Activated gamma-delta T cell (primary cell): ENCODE measurements at places on chromosomes 7 and 10.

- DNase-seq: peak; percentile 20
Measured at GRCh38 chr10:101297901-101298486, 56.0 kb upstream of the BTRC start.

GRCh38 chr7:50598460-50599343 is 33.5 kb upstream of the DDC start:
- no peak for DNase-seq

- DNase-seq: no peak
Measured at GRCh38 chr7:77265666-77266065, 66.0 kb upstream of the FGL2 start.

- DNase-seq: no peak
Measured at GRCh38 chr7:81590131-81590530, 179.7 kb downstream of the HGF start.

- no peak for DNase-seq
Measured at GRCh38 chr7:48035967-48036478, 680 bp downstream of the C7orf57 start.

- DNase-seq: no peak
Measured at GRCh38 chr7:108104324-108104723, 25.8 kb downstream of the LAMB4 start.

GRCh38 chr7:11875635-11876034 is 43.6 kb upstream of the THSD7A start:
- DNase-seq: no peak

DNA sequence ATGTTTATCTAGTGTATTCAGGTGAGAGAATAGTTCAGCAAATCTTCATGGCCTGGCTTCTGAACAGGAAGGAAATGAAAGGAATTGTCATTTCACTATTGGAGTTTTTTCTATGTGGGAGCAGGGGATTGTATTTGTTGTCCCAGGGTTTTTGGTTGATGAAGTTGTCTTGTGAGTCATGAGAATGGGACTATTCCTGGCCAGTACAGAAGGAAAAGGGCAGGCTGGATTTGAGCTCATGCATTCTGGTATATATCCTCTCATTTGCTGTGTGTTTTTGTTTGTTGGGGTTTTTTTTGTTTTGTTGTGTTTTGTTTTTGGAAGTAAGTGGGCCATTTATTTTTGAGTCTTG is 101.2 kb upstream of the MKLN1 start:
- DNase-seq: no peak

- no peak for DNase-seq
Measured at GRCh38 chr7:30694218-30694745, 12.0 kb upstream of the CRHR2 start.

GRCh38 chr7:5693529-5693928 is 87.9 kb downstream of the RNF216 start:
- no peak for DNase-seq

GRCh38 chr10:47261121-47261520 is 38.9 kb upstream of the GDF10 start:
- no peak for DNase-seq

- DNase-seq: no peak
Measured at GRCh38 chr7:51309361-51310130, 7.1 kb downstream of the COBL start.

DNA sequence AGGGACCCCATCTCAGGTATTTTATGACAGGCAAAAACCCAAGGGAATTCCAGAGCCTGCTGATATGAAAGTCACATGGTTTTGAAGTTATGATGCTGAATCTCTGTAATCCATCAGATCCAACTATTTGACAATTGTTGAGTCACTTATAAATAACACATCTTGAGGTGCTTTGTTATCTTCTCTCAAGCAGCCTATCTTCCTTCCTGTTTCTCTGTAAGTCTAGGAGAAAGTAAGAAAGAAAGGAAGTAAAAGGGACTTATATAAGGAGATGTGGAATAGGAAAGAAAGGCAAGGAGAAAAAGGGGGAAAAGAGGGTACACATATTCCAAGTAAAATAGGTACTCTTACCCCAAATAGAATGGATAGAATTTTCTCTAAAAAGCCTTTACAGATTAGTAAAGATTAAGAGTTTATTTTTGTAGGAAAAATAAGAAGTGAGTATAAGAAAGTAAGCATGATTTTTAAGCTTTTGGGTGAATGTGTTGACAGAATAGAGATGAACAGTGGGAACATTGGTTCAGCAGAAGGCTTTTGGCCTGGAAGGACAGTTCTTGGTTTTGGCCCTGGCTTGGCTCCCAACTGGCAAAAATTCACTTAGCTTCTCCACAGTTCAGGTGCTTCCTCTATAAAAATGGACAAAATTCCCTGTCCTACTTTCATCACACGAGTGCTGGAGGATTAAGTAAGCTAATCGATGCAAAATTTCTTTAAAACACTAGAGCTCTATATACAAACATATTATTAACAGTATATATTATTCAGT is 39.6 kb upstream of the ANK3 start:
- no peak for DNase-seq

DNA sequence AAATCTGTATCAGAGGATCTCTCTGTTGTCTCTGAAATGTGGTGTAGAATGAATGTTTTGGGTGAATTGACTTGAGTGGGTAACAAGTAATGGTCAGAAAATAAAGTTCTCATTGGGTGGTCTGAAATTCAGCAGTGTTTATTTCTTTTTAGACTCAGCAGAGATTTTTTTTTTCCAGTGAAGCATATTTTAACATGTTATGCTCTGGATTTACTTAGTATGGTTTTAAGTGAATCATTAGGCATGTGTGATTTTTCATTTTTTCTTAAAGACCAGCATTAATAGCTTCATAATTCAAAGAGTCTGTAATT is 63.5 kb downstream of the REEP3 start:
- no peak for DNase-seq

- no peak for DNase-seq
Measured at GRCh38 chr10:124250506-124250905, 157.1 kb upstream of the CHST15 start.

- DNase-seq: no peak
Measured at GRCh38 chr7:47873762-47874161, 74.5 kb downstream of the PKD1L1 start.

DNA sequence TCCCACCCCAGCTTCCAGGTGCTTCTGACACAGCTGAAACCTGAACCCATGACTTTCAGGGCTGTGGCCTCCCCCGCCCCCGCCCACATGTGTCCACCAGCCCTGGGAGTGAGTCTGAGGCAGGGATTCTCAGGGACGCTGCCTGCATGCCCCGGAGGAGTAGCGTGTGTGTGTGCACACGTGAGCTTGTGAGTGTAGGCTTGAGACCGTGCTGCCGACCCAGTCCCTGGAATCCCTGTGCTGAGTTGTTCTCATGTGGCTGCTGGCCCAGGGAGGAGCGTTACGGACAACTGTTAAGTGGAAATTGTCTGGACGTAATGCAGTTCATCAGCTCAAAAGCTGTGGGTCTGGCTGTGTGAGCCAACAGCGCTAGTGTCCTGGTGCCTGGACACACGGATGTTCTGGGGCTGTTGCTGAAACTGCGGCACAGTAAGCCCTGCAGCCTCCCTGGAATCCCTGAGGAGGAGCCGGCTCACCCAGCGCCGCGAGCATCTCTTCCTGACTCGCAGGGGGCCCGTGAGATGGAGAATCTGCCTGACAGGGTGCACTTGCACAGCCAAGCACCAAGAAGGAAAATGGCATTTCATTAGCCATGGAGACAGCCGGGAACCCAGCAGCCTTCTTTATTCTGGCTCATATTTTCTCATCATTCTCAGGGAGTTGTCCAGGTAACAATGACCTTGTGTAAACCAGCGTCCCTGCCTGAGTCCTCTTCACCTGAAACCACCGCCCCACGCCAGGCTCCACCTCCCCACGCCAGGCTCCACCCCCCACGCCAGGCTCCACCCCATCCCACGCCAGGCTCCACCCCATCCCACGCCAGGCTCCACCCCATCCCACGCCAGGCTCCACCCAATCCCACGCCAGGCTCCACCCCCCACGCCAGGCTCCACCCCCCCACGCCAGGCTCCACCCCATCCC is 603.9 kb downstream of the PTPRN2 start:
- DNase-seq: no peak

DNA sequence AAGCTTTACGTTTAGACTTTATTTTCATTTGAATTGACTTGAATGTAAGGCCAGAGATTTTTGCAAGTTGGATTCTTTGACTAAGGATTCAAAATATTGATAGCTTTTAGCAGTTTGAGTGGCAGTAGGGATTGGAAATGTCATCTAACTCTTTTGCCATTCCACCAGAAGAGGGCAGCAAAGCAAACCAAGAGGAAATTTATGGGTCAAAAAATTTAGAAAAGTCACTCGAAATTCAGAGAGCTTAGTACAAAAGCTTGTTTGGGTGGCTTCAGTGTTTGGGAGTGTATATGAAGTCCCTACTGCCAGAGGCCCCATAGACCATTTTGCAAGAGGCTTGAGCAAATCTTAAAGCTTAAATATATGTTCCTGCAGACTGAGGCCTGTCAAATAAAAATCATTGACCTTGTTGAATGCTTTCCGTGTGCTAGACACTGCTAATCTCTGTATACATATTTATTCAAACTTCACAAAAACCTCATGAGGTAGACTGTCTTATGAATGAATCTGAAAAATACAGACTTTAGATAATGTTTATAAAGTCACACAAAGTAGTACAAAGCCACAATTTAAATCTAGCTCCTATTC is 44.6 kb upstream of the RSBN1L start:
- no peak for DNase-seq
